ENCODE measurements at places on chromosomes 2 and 18. TPM values are rescaled to one million over a fixed set of nuclear protein-coding genes. Genes with fewer than 3 reads are reported as not detected.

The ZNF397 gene
- total RNA-seq, result 40.4 TPM

The LNPK gene
- 40.7 TPM for total RNA-seq

DNA sequence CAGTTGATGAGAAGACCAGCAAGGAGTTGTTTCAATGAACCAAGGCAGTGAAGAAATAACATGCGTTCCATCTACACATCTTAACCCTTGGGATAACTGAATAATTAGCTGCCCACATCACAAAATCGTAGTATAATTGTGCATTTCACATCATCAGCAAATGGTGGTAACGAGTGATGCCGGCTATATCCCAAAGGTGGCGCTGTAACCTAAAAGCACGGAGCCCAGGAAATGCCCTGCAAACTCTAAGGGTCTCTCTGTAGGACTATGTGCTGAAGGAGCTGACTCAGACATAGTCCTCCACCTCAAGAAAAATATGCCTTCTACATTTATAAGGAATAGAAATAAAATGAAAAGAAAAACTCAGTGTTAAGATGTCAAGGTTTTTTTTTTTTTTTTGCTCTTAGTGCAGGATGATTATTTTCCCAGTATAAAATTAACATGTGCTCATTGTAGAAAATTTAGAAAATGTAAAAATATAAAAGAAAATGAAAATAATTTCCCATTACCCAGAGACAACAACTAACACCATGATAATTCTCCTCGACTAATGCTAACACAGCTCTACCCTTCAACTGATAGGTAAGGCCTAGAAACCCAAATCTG, 23.1 kb upstream of the DSG3 start:
- no peak for DNase-seq

DNA sequence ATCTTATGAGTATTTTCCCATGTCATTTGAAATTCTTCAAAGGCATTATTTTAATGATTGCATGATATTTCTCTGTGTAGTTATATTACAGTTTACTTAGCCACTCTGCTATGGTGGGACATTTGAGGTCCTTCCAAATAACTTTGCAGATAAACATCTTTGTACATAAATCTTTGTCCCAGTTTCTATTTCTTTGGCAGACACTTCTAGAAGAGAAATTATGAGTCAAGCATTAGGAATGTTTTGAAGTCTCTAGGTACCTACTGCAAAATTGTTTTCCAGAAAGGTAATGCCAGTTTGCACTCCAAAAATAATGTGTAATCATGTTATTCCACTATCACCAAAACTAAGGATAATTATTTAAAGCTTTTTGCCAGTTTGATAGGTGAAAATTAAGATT, 149.7 kb downstream of the EN1 start:
- DNase-seq, result no peak

- no peak for DNase-seq
Observed at GRCh38 chr2:116819355-116819754, 995.1 kb upstream of the DDX18 start.

Measured in aorta (tissue), 5 donors.